ENCODE measurements at places on chromosomes 5 and 9. TPM values are rescaled to one million over a fixed set of nuclear protein-coding genes. Genes with fewer than 3 reads are reported as not detected.
A peak's percentile ranks its signal among the peaks of the same experiment; 100 is the strongest.

- DNase-seq: peak; percentile 82
Observed at GRCh38 chr5:150780816-150781221, 2.3 kb downstream of the SMIM3 start.

GRCh38 chr5:137340881-137341280, 158.2 kb downstream of the SPOCK1 start:
- DNase-seq: no peak

GRCh38 chr9:5628183-5628529, 751 bp upstream of the RIC1 start:
- DNase-seq: no peak

NTNG2 gene
- 2.0 TPM for total RNA-seq

PAIP1 gene
- total RNA-seq: 76.4 TPM

- no peak for DNase-seq
Observed at GRCh38 chr9:129629251-129629820, 3.4 kb downstream of the NTMT1 start.

DNA sequence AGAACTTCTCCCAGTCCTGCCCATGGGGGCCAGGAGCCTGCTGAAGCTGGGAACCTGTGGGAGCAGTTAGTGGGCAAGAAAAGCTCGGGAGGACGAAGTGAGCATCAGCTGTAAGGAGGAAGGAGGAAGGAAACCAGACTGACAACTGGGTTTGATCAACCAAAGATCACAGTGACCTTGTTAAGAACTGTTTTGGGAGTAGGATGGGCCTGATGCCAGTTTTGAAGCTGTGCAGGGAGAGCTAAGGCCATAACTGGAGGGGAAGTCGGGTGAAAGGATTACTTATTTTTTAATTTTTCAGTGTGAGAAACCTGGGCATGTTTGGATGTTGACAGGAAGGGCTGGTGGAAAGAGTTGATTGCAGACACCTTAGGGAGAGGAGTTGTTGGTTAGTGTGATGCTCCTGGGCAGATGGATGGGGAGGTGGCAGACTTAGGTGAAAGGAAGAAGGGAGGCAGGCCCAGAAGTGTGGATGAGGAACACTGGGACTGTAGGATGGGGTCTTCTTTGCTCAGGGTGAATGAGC, 58.3 kb upstream of the KLF4 start:
- DNase-seq: no peak
